IMR-90 (cell line): ENCODE measurements at places on chromosomes 13 and 19. TPM values are rescaled to one million over a fixed set of nuclear protein-coding genes. Genes with fewer than 3 reads are reported as not detected.

DNA sequence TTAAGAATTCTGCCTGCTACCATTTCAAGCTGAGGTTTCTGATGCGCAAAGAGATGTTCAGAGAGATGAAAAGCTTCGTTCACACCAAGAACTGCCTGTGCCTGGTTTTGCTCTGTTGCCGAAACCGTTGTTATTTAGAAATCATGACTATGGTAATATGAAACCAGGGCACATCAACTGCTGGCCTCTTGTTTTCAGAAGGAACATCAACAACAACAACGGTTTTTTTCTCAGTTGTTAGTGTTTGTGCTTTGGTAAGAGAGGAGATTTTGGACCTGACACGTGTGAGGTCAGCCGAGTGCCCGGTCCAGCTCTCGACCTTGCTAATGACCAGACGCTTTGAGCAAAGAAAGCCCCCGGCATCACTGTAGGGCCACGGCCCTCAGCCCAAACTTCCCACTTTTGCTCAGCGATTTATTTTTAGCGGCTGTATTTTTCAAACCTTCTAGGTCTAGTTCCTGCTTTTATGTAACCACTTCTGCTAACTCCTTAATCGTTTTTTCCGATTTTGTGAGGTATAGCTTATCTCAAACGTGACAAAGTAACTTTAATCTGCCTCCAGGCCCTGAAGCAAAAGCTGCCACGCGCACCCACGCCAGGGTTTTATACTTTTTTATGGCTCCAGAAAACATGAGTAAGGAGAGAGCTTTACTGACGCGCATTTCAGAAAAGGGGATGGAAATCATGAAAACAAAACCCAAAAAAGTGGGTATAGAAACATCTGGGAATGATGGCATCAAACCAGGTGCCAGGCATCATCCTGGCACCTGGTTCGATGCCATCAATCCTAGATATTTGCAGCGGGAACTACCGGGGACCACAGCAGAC lies 42.0 kb downstream of the KLF2 start:
- no peaks in the 10 kb centered on the region for H3K27me3 ChIP-seq
- no peak for DNase-seq
- no peak overlapping the region for H3K27ac ChIP-seq
- no peak overlapping the region for H3K4me3 ChIP-seq

Gene PTPRH
- 1.7 and 3.4 TPM in 2 replicates for total RNA-seq

- 0 out of 2 replicates have a peak, but pooled peaks cover 1% of the 10 kb centered on the region for H3K36me3 ChIP-seq
These were observed 1.4 kb upstream of the ZMYM5 start for GRCh38 chr13:19864746-19865309.

GRCh38 chr19:7122701-7123100 lies 53.2 kb downstream of the ZNF557 start:
- no peaks in the 10 kb centered on the region for H3K27me3 ChIP-seq
- no peak for DNase-seq
- H3K4me1 ChIP-seq: no peaks in the 10 kb centered on the region
- no peak overlapping the region for H3K4me3 ChIP-seq
- no peak overlapping the region for H3K27ac ChIP-seq
- H3K36me3 ChIP-seq: peaks cover 37% of the 10 kb centered on the region

DNA sequence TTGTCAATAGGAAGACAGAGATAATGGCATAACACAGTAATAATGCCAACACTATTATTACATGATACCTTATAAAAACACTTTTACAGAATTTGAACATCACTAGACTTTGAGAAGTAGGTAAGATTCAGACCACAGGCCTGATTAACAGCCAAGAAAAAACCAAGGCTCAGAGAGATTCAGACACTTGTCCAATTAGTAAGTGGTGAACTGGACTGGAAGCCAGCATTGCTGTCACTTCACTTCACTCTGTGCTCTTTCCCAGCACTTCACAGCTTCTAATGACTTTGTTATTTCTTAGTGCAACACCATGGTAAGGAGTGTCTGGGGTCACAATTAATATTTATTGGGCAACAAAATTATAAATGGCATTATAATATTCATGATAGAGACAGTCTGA lies 91.9 kb downstream of the TRPC4 start:
- DNase-seq: no peak
- H3K27me3 ChIP-seq: no peaks in the 10 kb centered on the region
- no peak overlapping the region for H3K27ac ChIP-seq
- H3K36me3 ChIP-seq: no peaks in the 10 kb centered on the region

Gene CERS1
- total RNA-seq: 0.56 and 0.90 TPM in 2 replicates

Gene CD22
- 0.18 TPM in 1 of 2 replicates, not detected in the other for total RNA-seq

GRCh38 chr19:50418176-50419021 lies at the start of gene SPIB:
Gene SPIB (plus strand): TSS chr19:50418938. CDS start chr19:50418963, 25 bp downstream.
- peaks cover 21% of the 10 kb centered on the region for H3K27me3 ChIP-seq
- no peaks in the 10 kb centered on the region for H3K4me1 ChIP-seq
- H3K27ac ChIP-seq: no peak within 1 kb of the TSS

DNA sequence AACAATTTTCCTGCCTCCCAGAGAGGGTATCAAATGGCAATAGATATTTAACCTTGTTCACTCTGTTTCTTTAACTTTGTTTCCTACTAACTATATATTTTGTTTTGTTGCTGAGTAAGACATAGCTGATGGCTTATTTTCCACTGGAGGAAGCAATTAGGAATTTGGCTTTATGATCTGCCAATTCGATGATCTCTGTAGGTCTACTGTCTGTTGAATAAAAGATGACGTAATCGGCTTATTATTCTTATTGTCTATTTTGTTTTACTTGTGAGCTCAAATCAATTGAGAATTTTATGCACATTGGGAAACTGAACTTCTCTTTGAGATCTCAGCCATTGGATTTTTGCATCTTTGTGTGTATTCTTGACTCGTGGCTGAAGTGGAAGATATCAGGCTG lies 862.6 kb downstream of the EFNB2 start:
- no peak overlapping the region for H3K27ac ChIP-seq
- H3K36me3 ChIP-seq: no peaks in the 10 kb centered on the region
- H3K4me1 ChIP-seq: no peaks in the 10 kb centered on the region
- DNase-seq: no peak
- no peaks in the 10 kb centered on the region for H3K27me3 ChIP-seq

GRCh38 chr13:91323349-91323748 lies 24.1 kb upstream of the MIR17HG start:
- no peaks in the 10 kb centered on the region for H3K36me3 ChIP-seq
- no peak for DNase-seq

DNA sequence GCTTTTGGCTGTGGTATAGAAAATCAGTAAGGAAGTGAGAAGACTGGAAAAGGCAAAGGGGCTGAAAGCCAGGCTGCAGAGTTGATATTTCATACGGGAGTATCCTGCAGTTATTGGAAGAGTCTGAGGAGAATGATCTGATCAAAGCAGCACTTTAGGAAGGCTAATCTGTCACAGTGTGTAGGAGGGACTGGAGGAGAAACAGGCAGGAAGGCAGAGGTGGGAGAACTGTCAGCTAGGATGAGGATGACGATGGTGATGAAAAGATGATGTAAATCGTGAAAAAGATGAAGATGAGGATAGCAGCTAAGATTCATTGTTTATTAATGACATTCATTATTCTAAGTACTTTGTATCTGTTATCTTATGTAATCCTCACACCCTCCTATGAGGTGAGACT lies 123.0 kb downstream of the DNAJC15 start:
- no peak overlapping the region for H3K4me3 ChIP-seq
- H3K4me1 ChIP-seq: no peaks in the 10 kb centered on the region
- H3K27ac ChIP-seq: no peak overlapping the region

Gene COL4A2
- 90.7 and 97.5 TPM in 2 replicates for total RNA-seq

Gene ZNF77
- total RNA-seq: 5.3 and 6.5 TPM in 2 replicates

DNA sequence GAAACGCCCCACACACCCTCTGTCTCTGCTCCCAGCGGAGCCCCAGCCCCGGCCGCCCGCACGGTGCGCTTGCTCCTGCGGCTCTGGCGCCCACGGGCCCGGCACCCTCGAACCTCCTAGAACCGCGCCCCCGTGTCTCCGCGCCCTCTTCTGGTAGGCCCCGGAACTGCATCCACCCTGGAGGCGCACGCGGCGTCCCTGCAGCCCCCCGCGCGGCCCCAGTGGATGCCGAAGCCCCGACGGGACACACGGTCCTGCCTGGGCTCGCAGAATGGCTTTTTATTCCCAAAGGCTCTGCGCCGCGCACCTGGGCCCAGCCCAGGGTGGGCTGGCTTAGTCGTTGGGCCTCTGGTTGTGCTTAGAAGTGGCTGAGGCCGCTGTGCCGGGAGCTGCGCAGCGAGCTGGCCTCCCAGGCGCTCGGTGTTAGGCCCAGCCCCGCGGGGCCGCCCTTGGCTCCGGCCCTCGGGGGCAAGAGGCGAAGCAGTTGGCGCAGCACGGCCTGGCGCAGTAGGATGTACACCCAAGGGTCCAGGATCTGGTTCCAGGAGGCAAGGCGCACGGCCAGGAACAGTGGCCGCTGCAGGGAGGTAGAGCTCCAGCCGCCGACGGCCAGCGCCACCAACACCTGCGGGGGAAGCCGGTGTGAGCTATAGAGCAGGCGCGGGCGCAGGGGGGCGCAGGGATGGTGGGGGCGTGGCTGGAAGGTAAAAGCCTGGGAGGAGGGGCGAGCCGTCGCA lies 2.8 kb downstream of the PTGER1 start:
- DNase-seq: peak; percentile 18
- no peak overlapping the region for H3K27ac ChIP-seq
- peaks cover 25% of the 10 kb centered on the region for H3K4me1 ChIP-seq
- no peak overlapping the region for H3K4me3 ChIP-seq

DNA sequence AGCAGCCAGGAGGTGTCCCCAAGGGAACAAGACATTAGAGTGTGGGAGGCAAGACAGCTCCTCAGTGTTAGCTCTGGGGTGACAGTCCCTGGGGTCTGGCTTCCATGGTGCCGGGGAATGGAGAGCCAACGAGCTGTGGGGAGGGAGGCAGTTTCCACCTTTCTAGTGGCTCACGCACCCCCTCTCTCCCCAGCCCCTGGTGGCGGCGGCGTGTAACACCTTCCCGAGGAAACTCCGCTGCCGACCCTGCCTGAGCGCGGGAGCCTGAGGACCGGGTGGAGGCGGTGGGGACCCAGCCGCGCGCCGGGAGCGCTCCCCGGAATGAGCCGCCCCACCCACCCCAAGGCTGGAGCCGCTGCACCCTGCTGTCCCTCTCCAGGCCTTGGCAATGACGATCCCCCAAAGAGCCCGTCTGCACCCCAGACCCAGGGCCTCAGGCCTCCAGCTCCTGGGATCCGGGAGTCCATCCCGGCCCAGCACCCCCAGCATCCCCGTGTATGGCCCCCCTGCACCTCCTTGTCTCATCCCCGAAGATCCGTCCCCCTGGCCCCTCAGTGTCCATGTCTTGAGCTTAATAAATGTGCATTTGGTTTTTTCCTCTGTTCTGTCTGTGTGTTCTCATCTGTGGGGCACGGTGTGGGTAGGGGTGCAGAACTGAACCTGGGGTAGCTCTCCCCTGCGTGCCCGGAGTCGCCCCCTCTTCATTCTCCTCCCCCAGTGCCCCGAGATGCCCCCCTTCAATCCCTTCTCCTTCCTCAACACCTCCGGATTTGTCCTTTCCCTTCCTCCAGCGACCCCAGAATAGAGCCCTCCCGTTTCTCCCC lies 622 bp upstream of the FXYD5 start:
- H3K4me3 ChIP-seq: peak overlapping the region; percentile 79
- H3K4me1 ChIP-seq: peaks cover 9% of the 10 kb centered on the region
- DNase-seq: no peak
- H3K27me3 ChIP-seq: no peaks in the 10 kb centered on the region
- H3K27ac ChIP-seq: peak overlapping the region; percentile 57; the same call in 1 of the 2 replicates

GRCh38 chr19:6516659-6517291 lies 14.1 kb upstream of the TNFSF9 start:
- peak overlapping the region; percentile 48 for H3K4me3 ChIP-seq
- no peak overlapping the region for H3K27ac ChIP-seq
- peak; percentile 62 for DNase-seq
- no peaks in the 10 kb centered on the region for H3K36me3 ChIP-seq
- H3K4me1 ChIP-seq: no peaks in the 10 kb centered on the region
- H3K27me3 ChIP-seq: no peaks in the 10 kb centered on the region

Gene SLC25A42
- total RNA-seq: 1.9 and 2.0 TPM in 2 replicates

Gene ONECUT3
- total RNA-seq: not detected in 2 replicates

GRCh38 chr19:35689836-35690235 lies 14.5 kb upstream of the ZBTB32 start:
- no peak for DNase-seq
- H3K4me1 ChIP-seq: peaks cover 3% of the 10 kb centered on the region; the same call in 1 of the 2 replicates
- 0 out of 2 replicates have a peak, but pooled peaks cover 2% of the 10 kb centered on the region for H3K27me3 ChIP-seq
- H3K27ac ChIP-seq: no peak overlapping the region
